ENCODE measurements at places on chromosomes 7 and 10.

DNA sequence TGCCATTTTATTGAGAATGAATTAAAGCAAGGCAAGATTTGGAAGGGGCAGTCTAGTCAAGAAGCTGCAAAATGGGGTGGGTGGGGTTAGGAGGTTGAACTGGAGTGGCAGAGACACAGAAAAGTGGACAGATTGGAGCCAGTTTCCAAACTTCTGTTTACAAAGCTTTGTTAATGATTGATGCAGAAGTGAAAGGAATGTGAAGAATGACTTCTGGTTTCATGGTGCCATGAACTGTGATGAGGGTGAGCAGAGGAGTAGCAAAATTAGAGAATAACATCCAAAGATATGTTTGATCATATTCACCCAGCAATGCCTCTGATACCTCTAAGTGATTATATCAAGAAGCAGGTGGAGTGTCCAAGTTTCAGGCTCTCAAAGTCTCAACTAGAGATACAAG is 1118.0 kb upstream of the C7orf33 start:
- DNase-seq: no peak

GRCh38 chr7:131556909-131557651 is 652 bp upstream of the PODXL start:
- no peak for DNase-seq

- DNase-seq: no peak
These were observed 168.4 kb downstream of the RELN start for GRCh38 chr7:103821092-103821491.

- DNase-seq: no peak
These were observed 53.4 kb downstream of the EPC1 start for GRCh38 chr10:32293581-32293980.

DNA sequence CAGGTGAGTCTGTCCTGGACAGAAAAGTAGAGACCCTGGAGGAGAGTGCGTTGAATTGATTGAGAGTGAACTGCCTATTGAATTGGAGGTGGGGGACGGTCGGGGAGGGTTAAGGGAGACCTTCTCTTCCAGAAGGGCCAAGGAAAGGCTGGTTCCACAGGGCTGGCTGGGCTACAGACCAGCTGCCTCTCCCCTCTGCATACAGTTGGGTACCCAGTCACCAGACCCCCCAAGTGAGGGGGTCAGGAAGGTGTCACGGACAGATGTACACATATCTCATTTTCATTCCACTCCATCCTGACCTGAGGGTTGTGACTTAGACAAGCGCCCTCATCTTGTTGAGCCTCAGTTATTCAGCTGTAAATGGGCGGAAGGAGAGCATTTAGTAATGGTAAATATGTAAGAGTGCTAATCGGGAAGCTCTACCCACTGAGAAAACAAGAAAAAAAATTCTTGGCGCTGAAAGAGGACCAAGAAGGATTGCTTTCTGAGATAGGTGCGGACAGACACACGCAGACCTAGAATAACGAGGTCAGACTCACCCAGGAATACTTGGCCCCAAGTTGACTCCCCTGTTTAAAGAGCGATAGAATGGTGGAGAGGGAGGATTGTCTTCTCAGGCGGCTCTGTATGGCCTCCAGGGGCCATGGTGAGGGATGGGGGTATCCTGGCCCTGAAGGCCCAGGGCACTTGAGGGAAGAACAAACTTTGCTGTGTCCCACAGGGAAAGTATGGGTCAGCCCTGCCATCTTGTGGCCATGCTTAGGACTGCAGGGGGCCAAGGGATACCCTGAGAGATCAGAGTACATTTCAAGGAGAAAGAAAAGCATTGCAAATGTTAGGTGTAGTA is 7.2 kb upstream of the MBL2 start:
- DNase-seq: no peak

- DNase-seq: no peak
These were observed 196.9 kb downstream of the ZEB1 start for GRCh38 chr10:31515819-31516402.

DNA sequence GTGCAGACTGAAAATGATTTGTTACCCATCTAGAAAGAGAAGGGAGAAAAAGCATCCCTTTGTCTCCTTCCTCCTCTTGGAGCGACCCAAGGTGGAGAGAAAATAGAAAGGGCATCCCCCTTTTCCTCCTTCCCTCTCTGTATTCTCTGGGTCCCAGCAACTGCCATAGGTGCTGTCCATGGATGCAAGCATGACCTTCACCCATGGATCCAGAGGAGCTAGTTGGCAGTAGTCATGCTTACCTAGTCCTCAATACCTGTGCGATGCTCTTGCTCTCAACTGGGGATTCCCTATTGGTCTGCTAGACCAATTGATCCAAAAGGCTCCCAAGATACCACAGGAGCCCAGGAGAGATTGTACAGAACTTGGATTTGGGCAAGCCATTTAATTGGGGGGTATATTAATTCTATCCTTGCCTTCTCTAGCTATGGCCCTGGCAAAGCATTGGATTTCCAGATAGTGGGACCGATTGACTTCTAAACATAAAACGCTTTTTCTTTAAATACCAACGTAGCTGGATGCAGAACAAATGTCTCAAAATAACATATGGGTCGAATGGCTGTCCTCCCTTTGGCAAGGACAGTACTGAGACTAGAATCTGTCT is 547.8 kb upstream of the IGFBP3 start:
- DNase-seq: no peak

GRCh38 chr10:72328045-72328828 is 26.5 kb downstream of the DNAJB12 start:
- DNase-seq: peak; percentile 85

- peak; percentile 75 for DNase-seq
These were observed 383 bp downstream of the MARVELD1 start for GRCh38 chr10:97713826-97714400.

DNA sequence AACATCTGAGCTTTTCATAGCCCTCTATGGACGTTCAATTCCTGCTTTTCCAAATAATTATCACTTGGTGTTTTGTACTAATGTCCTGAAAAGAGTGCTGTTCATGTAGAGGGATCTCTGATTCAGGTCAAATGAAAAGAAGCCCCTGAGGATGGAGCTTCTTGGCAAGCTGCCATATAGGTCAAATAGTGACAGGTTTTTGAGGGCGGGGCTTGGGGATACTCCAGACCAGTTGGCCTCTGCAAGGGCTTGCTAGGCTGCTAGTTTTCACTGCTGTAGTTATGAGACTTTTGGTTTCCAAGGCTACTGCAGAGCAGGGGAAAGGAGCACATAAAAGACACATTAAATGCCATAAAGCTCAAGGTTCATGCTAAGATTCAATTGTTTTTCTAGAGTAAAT is 257.2 kb upstream of the CACNA2D1 start:
- DNase-seq: no peak

DNA sequence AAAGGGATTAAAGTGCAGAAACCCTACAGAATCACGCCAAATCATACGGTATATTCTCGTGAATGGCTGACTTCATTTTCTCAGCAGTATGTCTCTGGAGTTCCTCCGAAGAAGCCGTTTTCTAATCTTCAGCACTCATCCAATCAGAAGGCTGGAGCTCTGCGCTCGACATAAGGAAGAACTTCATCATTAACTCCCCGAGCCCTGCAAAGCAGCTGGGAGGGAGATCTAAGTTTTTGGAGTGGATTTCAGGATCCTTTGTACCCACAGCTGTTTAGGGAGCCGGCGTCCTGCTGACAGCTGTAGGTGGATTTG is 40.7 kb upstream of the SDK1 start:
- DNase-seq: no peak

GRCh38 chr7:157760004-157760730 is 423.4 kb downstream of the DNAJB6 start:
- DNase-seq: no peak

All from ureter (tissue), 1 donor.